ENCODE measurements at places on chromosomes 2 and 18.

DNA sequence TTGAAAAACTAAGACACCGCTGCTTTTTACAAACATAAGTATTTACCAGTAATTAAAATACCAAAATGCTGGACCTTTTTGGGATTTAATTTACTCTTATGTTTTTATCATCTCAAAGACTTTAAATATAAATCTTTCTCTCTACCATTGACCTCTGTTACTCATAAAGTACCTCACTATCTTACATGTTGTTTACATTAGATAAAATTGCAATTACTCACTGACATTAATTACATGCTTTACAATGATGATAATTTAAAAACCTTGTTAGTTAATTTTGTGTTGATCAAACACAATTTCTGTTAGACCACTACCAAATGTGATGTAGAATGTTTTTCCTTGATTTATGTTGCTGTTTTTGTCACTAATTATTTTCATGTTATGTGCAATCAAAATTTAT is 139.5 kb downstream of the PTH2R start:
- peak; percentile 57 for DNase-seq

GRCh38 chr18:25639596-25639995 is 287.6 kb upstream of the ZNF521 start:
- DNase-seq, result no peak

- DNase-seq, result no peak
Measured at GRCh38 chr2:111160758-111161157, 40.0 kb downstream of the BCL2L11 start.

DNA sequence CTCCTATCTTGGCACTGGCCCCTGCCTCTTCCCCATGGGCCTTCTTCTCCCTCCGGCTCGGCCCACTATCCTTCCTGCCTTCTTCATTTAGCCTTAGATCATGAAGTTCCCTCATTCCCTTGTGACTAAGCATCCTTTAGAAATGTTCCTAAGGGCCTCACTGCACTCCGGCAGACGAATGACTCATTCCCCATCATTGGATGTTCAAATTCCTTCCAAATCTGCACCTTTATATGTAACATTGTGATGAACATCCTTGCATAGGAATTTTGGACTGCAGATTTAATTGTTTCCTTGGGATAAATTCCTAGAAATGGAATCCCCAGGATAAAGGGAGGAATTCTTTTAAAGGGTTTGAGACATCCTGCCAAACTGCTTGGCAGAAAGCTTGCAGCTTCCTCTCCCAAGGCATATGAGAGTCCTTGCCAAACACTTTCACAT is 19.0 kb downstream of the CRACDL start:
- DNase-seq, result no peak

GRCh38 chr18:9263264-9263663 is 71.3 kb upstream of the TWSG1 start:
- no peak for DNase-seq

DNA sequence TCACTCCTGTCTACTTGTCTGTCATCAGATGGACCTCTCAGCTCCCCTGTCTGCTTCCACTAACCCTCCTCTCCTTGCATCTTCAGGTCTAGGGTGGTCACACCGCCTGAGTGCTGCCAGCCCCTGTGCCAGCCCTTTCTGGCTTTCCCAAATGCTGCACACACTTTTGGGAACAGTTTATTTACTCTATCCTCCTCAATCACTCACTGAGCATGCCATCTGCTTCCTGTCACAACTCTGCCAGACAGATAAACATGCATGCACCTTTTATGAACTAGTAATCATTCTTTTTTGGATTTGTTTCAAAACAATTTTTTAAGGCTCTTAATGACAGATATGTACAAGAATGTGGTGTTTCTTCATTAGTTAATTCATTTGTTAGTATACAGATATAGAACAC is 56.3 kb upstream of the CCDC195 start:
- no peak for DNase-seq

DNA sequence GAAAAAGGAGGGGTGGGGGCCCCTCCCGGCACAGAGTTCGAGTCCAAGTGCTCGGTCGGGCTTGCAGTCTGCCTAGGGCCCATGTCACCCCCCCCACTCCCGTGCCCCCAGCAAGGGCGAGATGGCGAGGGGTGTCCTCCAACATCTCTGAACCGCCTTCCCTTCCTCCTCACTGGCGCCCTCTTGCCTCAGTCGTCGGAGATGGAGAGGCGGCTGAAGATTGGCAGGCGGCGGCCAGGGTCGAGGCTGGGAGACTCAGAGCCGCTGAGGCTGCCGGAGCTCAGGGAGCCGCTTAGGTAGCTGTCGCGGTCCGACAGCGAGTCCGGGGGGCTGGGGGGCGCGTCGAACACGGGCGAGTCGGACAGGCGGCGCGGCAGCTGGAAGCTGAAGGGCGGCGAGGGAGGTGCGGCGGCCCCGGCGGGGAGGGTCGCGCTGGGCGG is 2.3 kb downstream of the ZFP36L2 start:
- peak; percentile 81 for DNase-seq

- no peak for DNase-seq
Measured at GRCh38 chr2:50388324-50388723, 643.6 kb downstream of the NRXN1 start.

DNA sequence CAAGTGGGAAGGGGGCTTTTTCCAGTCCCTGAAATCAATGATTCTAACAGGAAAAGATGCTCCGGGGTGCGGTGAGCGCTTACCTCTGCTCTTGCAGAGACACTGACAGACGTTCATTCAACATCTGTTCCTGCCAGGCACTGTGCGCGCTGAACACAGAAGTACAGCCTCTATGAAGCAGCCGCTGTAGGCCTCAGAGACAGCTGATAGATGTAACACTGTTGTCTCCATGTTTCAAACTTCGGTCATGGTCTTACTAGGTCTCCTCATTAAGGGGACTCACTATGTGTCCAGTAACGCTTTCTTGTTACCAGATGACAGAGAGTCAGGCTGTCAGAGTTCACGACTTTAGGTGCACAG is 649 bp upstream of the CLIP4 start:
- no peak for DNase-seq

DNA sequence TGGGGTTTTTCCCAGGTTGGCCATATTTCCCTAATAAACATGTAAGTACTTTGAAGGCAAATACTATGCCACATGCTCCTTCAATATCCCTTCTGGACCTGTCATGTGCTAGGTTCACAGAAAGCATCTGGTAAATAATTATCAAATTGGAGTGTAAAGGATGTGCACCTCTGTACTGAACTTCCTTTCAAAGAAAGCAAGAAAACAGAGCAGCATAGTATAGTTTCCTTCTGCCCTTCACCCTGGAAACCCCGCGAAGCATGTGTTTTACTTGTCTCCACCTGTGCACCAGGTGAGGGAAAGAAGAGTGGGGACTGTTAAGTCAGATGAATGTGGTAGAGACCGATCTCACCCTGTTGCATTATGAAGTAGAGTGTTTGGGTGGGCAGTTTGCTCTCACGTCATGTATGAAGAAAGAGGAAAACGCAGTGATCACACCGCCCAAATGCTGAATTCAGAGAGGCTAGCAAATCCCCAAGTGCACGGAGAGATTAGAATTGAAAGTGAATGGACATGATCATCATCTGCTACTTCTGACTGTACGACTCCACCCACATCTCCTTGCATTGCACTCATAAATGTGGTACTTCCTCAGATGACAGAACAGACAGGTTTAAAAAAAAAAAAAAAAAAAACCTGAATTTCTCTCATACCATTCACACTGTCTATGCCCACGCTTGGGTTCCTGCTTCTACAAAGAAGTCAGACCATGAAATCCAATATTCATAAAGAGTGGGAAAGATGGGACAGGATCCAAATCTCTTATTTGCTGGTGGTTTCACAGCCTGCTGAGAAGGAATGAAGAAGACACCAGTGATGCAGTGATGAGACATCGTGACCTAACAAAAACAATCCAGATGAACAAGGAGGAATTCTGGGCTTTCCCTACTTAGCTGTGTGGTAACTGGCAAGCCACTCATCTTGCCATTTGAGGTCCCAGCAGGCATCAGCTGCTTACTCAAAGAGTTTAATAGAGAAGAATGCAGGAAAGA is 448.6 kb downstream of the BCL11A start:
- peak; percentile 28 for DNase-seq

- DNase-seq, result no peak
Measured at GRCh38 chr2:78896536-78896935, 129.0 kb upstream of the REG3G start.

DNA sequence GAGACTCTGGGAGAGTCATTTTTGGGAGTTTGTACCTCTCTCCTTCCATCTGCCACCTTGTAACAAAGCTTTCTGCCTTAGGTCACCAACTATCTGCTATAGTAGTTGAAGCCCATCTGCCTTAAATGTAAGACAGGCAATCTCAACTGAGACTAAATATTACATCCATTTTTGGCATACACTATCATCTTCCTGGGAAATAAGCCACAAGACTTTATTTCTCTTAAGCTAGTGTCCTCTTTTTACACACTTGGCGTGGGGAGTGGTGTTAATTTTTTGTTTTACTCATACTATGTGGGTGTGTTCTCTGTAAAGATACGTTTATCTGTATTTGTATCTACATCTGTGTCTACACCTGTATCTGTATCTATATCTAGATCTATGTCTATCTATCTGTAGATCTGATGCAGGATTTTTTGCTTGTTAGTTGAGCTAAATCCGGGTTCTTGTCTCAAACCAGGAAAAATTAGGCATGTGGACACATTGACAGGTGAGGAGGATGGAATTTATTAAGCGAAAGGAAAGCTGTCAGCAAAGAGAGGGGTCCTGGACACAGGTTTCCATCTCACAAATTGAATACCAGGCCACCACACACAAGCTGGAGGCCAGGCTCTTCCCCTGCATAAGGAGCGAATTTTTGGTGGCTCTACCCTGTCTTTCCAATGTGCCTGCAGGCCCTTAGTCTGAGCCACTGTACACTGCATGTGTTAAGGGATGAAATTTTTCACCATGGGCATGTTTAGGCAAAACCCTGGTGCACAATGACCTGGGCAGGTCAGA is 64.8 kb upstream of the RND3 start:
- DNase-seq, result no peak

- no peak for DNase-seq
Measured at GRCh38 chr2:2321200-2321540, 9.9 kb downstream of the MYT1L start.

DNA sequence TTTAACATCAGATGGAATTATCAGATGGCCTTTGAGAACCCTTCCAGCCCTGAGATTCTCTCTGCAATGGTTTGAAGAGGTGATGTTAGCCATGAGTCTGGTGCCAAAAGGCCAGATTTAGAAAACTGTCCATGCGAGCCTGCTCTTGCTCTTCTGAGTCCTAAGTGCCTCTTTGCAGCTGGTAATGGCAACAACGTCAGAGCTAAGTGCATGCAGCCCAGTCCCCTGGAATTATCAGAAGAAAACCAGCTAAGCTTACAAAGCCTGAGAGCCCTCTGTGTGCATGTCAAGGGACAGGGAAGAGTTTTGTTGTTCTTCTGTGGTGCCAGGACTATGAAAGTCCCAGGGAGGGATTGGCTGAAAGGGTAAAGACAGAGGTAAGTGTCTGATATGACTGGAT is 89.8 kb downstream of the LOXHD1 start:
- no peak for DNase-seq

DNA sequence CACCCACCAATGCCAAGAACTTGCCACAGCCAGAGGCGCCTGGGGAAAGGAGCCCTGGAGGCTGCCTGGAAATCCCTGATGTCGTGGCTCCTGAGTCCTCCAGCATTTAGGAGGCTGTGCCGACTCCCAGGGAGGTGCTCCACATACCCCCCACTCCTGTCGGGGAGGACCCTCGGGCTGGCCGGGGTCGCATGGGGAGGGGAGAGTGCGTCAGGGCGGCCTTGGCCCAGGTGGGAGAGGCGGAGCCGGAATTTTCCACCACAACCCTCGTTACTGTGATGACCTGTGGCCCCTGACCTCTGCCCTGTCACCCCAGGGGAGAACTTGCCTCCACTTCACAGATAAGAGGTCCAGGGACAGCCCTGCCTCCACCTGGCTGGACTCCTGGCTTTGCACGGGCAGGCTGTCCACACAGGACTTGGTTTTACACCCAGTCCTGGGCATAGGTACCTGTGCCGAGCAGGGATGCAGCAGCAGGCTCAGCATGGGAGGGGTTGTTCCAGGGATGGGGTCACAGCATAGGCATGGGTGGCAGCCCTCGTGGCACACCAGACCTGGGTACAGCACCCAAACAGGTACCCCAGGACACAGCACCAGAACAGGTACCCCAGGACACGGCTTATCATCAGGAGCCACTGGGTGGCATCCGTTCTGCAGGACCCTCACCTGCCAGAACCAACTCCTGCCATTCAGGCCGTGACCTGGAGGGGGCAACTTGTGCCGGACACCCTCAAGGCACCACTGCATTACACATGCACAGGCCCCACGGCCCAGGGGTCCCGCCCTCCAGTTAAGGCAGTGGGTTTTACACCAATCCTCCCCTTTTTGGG is 12.3 kb upstream of the AGXT start:
- peak; percentile 37 for DNase-seq

DNA sequence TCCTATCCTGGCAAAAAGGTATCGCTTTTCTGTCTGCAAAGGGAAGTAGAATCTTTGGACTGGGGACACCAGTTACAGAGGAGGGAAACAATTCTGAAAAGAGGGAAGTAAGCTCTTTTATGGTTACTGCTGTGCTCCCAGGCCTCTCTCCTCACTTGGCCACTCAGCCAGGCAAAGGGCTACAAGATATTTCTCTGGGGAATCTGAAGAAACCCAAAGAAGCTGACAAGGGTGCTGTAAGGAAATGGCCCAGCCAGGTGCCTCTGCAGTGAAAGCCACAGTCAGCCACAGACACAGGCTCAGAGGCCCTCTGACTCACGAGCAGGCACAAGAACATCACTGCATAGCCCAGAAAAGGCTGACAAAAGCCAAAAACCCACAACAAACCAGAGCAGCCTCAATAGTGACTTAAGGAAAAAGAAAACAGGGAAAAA is 5.8 kb downstream of the HDLBP start:
- DNase-seq, result no peak

DNA sequence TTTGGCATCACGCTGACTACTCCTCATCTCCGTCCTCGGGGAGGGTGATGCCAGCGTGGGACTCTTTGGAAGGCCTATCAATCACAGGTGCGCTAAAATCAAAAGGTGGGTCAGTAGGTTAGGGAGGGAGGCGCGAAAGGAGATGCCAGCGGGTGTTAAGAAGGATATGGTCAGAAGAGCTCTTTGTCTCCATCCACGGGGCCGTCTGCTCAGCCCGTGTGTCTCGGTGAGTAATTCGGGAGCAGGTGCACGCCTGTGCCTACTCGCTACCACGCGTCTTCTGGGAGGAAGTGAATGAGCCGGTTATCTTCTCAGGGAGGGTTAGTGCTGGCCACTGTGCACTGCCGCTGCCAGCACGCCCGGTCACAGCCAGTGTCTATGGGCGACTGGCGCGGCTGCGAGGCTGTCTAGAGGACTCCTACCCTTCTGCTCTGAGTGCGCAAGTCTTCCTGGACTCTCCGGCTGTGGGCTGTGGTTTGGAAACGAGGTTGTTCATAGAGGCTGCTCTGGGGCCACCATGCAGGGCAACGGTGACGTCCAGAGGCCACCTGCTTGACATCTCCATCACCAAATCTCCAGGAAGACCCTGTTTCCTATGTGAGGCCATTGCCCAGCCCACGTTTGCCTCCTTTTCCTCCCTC is 153.4 kb downstream of the MBP start:
- DNase-seq, result no peak

DNA sequence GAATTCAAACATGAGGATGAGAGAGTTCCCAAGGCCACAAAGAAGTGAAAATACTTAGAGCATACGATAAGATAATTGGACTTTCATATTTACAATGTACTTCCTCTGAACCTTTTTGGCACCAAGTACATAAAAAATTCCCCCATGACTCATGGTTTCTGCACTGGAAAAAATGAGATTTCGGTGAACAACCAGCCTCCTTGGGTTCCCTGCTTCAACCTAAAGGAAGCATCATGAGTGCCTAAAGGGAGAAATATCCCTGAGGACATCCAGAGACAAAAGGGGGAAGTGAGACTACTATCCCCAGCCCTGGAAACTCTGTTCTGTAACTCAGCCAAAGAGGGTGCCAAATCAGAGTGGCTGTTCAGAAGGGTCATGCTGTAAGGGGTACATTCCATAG is 562.7 kb upstream of the SLC39A10 start:
- no peak for DNase-seq

Measured in small intestine (tissue), 16 donors.